ENCODE measurements at places on chromosomes 6 and 20.

DNA sequence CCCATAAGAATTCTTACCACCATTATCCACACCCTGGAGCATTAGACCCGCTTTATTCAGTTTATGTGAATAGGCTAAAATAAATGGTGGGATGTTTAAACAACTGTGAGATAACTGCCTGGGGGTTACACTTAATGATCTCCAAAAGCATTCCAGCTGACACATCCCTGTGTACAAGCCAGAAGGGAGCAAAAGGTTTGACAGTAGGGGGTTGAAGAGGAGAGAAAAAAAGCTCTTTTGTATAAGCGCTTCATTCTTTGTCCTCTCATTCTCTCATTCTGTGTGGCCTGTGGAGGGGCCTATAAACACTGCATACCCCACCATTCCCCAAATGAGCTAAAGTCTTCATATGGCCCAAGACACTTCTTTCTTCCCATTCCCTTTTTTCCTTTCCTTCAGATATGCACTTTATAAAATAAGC lies 30.8 kb upstream of the COL21A1 start:
- no peak for DNase-seq

- no peak for DNase-seq
These were observed 157.9 kb upstream of the STXBP5 start for GRCh38 chr6:147046141-147046877.

GRCh38 chr6:159959976-159960384 lies 8.9 kb upstream of the IGF2R start:
- peak; percentile 63 for DNase-seq

DNA sequence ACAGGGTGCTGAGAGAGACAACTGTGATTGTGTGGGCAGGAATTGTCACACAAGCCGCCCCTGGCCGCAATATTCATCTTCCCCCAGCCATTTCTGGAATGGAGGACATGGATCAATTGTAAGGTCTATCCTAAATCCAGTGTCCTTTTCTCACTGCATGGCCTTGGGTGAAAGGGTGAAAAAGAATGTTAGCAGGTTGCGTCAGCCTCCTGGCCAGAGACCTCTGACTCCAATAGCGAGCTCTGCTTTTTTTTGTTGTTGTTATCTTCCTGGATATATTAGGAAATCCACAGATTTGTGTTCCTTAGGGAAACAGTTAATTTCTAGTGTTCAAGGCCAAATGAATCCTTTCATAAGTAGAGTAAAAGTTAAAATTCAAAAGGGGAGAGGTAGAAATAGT lies 47.1 kb upstream of the CD83 start:
- no peak for DNase-seq

GRCh38 chr6:152642578-152643375 lies 5.6 kb upstream of the SYNE1 start:
- DNase-seq: peak; percentile 67

- no peak for DNase-seq
These were observed 2.4 kb upstream of the FOXA2 start for GRCh38 chr20:22586645-22587310.

GRCh38 chr6:44470746-44471145 lies 83.2 kb downstream of the CDC5L start:
- no peak for DNase-seq

DNA sequence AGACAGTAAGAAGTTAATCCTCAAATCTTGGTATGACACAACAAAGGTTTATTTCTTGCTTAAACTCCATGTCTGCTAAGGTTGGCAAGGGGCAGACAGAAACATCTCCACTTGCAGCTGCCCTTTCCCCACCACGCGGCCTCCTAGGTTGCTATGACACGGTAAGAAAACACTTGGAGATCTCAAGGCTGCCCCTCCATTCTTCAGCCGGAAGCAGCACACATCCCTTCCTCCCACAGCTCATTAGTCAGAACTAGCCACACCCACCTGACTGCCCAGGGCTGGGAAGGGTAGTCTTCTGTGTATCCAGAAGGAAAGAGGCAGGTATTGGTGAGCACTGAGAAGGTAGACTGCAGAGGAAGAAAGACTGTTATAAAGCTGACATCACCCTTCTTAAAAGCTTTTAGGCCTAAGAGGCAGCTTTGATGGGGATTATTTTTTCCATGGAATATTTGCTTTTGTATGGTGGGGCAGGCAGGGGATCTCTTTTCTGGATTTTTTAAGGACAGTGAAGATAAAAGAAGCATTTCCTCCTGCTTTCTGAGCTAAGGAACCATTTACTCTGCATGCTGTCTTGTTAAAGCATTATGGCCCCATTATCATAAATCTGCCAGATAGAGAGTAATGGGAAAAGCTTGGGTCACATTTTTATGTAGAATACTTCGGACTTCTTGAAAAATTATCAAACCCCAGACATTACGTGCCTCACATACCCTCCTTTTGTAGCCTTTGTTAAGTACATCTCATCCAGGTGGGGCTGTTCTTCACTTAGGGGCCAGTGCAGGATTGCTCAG lies 41.6 kb downstream of the MRAP2 start:
- no peak for DNase-seq

- DNase-seq: no peak
These were observed 261.6 kb upstream of the FERMT1 start for GRCh38 chr20:6384380-6384779.

DNA sequence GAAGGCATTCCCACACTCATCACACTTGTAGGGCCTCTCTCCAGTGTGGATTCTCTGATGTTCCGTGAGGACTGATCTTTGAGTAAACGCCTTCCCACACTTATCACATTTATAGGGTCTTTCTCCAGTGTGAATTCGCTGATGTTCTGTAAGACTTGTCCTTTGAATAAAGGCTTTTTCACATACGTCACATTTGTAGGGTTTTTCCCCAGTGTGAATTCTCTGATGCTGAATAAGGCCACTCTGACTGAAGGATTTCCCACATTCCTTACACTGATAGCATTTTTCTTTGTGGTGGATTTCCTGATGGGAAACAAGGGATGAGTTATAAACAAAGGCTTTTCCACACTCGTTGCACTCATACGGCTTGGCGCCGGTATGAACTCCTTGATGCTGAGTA lies 8.9 kb downstream of the ZSCAN12 start:
- DNase-seq: no peak

All from inflammatory macrophage (primary cell).